ENCODE measurements at places on chromosomes 5 and 9.

DNA sequence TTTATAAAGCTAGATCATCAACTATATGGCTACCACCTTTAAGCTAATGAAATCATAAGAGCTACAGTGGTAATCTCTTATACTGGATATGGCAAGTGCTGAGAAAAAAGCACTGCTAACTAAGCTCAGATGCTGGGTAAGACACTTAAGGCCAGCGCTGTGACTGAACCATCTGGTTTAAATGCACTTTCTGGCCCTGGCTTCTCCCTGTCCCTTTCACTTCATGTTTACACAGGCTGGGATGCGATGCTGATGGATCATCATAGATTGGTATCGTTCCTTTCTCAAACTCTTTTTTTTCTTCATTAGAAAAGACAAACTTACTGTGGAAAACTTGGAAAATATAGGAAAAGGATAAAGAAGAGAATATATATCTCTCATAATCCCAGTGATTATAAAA is 52.3 kb downstream of the KIF24 start:
- DNase-seq: no peak

DNA sequence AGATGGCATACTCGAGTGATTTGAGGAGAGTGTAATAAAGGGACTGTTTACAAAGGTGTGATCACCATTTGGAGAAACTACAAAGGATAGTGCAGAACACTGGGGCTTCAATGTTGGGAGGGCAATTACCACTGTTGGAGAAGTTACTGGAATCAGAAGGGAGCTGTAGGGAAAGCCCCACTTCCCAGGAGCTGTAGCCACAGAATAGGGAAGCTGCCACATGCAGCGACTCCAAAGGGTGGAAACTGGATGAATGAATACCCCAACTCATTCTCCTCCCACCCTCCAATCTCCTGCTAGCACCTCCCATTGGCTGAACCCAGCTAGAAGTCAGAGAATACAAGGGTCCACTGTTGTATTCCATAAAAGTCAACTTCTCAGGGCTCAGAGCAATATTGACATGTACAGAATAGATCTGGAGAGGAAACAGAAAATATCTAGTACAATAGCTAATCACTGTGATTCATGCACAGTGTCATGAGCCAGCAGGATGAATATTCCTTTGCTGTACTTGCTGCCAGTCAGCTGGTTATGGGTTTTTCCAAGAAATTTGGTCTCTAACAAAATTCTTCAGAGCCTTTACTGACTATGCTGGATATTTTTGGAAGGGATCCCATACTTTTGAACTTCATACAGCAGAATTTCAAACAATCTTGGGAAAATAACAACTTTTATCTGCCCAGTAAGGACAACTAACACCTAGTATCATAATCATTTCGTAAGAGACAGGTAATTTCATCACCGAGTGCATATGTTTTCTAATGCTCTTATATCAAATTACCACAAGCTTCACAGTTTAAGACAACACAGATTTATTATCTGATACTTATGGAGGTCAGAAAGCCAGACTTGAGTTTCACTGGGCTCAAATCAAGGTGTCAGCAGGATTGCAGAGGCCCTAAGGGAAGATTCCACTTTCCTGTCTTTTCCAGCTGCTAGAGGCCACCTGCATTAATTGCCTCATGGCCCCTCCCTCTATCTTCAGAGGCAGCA is 39.6 kb downstream of the PDCD1LG2 start:
- no peak for DNase-seq

- DNase-seq: no peak
Observed at GRCh38 chr5:820245-820644, 30.5 kb downstream of the ZDHHC11 start.

DNA sequence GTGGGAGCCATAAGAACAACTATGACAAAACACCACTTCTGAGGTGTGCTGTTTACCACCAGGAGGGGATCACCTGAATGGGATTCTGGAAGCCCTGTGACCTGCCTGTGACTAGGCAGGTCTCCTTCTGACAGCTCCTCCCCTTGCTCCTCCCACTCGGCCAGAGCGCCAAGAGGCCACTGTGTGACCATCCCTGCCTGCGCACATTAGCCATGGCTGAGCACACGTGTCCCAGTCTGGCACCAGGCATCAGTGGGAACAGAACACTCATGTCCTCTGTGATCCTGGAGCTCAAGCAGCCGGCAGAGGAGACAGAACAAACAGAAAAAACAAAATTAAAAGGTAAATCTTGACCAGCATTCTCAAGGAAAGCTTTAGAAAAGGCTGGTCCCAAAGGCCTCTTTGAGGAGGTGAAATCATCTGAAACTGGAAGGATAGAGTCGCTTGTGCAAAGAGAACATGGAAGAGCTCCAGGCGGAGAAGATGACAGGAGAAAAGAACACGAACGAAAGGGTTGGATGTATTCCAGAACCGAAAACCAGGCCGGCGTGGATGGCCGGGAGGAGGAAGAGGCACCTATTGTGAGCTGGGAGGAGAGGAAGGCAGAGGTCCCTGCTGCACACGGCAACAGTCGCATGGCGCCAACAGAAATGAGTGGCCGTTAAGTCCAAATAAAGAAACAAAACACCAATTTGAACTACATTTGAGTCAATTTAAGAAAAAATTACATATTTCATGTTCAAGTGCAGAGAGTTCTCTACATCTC is 5.1 kb downstream of the MED10 start:
- no peak for DNase-seq
